Activated T-cell treated with anti-CD3 and anti-CD28 coated beads for 1 hour (primary cell): ENCODE measurements at places on chromosomes 3 and 15.

DNA sequence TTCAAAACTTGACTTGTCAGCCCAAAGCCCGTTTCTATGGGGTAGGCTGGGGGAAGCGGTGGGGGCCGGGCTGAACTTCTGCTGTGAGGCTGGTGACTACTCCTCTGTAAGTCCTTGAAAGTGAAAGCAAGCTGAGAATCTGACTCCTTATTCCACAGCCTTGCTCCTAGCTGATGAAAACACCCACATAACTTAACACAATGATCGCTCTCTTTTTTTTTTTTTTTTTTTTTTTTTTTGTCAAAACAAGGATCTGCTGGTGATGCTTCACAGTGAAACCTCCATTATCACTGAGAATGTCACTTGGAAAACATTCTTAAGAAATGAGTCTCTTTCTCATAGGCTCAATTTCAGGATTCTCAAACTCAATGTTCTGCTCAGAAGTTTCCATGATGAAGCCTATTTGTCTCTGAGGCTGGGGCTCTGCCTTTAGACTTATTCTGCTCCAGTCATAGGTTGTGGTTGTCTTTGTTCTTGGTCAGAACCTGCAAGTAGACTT is 31.4 kb upstream of the TKT start:
- no peak for DNase-seq

- no peak for DNase-seq
Measured at GRCh38 chr3:177110895-177111294, 86.4 kb downstream of the TBL1XR1 start.

DNA sequence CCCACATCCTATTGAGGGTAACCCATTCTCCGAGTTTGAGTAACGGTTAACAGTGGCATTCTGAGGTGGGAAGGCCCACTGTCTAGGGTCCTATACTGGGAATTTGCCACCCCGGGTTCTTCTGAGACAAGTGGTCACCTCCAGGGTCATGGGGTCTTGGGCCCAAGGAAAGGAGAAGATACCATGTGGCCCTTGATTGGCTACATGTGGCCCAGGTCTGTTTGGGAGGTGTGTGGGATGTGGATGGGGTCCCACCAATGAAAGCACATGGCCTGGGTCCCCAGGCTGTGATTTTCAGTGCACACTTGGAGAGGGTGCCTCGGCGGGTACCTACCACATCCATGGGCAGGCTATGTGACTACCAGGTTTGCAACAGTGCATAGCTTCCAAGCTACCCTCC is 214.4 kb downstream of the UBE3A start:
- no peak for DNase-seq

GRCh38 chr3:169104972-169105371 is 558.5 kb downstream of the MECOM start:
- DNase-seq: no peak

DNA sequence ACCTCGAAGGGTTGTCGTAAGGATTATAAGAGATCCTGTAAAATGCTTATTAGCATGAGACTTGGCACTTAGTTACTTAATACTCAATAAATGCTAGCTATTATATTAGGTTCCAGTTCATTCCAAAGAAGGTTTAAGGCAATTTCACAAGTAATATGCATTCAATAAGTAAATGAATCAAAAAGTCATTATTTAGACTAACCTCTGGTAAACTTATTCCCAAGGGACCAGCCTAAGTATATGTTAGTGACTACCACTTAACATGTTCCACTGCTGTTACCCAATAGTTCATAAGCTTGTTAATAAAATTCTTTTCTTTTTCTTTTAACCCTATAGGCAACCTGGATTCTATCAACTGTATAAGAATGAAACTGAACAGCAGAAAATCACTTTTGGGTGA is 5.1 kb downstream of the PDCD10 start:
- DNase-seq: no peak

DNA sequence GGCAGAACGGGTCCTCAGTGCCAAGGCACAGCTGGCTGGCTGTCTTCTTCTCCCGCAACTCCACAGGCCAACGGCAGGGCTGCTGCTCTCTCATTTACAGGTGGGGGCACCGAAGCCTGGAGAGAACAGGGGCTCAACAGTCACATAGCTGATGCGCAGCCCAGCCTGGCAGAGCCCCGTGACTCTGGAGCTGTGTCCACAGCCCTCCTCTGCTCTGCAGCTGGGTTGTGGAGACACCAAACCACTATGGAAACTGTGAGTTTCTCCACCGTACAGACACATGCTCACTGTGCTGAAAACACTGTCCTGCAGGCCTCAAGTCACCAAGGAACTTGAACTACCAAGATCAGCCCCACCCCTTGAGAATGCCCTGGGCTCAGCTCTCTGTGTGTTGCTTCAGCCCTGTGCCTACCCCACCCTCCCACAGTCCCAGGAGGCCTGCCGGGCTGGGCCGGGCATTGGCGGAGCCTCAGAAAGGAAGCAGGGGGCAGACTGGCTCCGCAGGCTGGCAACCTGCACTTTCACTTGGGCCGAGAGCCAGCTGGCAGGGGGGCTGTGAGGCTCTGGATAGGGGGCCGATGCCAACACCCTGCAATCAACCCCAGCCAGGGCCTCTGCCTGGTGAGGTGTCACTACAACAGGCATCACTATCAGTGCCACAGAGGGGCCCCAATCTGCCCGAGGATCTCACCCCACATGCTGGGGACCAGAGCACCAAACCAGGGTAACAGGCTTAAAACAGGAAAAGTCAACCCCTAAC is 113.7 kb upstream of the RPL32 start:
- no peak for DNase-seq

DNA sequence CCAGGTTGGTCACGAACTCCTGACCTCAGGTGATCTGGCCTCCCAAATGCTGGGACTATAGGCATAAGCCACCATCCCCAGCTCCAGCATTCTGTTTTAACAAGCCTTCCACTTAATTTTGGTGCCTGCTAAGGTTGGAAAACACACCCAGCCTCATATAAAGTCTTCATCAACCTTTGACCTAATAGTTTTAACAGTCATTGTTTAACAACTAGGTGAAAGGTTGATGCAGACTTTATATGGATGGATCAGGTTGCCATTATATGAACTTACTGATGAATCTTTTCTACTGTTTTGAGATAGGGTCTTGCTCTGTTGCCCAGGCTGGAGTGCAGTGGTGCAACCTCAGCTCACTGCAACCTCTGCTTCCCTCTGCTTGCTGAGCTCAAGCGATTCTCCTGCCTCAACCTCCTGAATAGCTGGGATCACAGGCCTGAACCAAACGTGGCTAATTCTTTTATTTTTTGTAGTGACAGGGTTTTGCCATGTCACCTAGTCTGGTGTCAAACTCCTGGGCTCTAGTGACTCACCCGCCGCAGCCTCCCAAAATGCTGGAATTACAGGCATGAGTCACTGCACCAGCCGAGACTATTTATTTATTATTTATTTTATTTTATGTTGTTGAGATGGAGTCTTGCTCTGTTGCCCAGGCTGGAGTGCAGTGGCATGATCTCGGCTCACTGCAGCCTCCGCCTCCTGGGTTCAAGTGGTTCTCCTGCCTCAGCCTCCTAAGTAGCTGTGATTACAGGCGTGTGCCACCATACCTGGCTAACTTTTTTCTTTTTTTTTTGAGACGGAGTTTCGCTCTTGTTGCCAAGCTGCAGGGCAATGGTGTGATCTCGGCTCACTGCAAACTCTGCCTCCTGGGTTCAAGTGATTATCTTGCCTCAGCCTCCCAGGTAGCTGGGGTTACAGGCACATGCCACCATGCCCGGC is 3.1 kb upstream of the RPAP1 start:
- DNase-seq: no peak

DNA sequence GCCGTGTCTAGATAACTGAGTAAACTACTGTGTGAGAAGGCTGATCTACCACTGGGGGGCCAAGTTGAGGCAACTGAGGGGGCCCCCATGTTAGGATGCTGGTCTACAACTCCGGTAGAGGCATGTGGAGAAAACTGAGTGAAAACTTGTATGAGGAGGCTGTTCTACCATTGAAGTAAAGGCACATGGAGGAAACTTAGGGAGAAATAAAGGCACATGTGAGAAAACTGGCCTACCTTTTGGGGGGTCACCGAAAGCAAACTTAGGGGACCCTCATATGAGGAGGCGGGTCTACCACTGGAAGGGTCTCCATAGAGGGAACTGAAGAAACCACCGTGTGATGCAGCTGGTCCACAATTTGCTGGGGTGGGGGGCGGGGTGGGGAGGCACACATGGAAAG is 155.2 kb downstream of the FBLN2 start:
- no peak for DNase-seq

DNA sequence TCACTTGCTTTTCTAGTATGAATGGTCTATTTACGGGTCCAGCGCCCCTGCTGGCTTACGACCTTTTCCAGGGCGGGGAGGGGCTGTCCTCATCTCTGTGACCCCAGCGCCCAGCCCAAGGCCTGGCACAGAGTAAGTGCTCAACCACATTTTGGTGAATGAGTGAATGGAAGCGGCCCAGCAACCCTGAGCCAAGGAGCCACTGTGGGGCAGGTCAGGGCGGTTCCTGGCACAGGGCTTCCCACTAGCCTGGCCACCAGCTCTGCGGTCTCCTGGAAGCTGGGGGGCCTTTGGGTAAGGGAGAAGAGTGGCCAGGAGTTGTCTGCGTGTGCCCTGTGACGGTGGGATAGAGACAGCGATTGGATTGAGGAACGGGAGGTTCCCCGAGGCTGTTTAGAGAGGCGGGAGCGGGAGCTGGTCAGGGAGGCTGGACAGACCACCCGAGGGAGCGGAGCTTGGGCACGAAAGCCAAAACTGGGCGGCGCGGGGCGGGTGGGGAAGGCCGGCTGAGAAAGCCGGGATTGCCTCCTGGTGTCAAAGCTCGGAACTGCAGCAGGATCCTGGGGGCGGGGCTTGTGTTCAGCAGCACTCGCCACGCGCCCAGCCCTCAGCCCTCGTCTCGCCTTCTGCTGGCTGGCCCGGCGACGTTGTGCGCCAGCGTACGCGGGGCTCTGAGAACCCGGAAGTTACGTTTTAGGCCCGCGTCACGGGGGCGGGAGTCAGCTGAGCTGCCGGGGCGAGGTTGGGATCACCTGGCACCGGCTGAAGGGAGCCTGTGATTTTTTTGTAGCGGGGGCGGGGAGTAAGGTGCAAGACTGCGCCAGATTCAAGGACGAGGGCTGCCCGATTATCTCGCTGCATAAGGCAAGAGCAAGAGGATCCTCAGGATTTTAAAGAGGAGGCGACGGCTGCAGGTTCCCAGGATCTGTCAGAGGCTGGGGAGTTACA is at the start of gene VPS18:
TSS of gene VPS18 (plus strand) at position 718 of the 948 bp plus-strand sequence. CDS start 319 bp downstream, outside the sequence.
- DNase-seq: peak; percentile 98

GRCh38 chr15:66565741-66566144 is at the start of gene LCTL:
TSS of gene LCTL (minus strand) at chr15:66565998. CDS start at chr15:66565365, 633 bp downstream.
- no peak for DNase-seq
